ENCODE measurements at places on chromosomes 2 and 18.

DNA sequence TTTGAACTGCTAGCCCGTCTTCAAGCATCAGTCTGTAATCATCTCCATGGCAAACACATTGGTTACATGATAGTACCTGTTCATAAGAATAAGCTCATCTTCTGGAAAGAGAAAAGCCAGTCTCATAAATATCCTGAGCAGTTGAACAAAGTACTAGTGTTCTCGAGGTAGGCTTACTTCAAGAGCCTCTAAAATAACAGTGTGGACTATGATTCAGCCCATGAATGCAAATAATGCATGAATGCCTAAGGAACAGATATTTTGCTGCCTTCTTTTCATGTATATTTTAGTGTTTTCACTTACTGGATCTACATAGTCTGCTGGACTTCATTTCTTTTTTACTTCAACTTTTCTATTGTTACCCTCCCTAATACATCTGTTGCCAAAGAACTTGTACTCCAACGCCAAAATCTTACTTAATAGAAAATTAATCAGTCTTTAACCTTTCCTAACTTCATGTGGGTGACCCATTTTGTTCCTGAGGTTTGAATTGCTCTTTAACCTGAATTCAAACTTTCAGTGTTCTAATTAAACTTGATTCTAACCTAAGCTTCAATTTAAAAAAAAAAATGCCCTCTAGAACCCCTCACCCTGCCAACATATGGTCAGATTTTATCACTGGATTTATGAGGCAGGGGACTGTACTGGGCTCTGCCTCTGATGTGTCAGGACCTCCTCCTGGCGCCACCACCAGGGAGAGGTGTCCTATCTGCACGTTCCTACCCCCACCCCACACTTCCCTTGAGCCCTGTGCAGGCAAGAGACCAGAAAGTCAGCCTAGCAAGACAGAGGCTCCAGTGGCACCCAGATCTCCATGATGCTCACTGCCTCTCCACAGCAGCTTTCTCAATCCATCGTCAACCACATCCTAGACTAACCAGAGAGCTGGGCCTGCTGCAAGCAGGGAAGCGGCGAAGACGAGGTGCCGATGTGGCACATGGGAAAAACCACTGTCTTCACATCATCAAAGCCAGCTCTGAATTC is 264.7 kb upstream of the ID2 start:
- DNase-seq: no peak

DNA sequence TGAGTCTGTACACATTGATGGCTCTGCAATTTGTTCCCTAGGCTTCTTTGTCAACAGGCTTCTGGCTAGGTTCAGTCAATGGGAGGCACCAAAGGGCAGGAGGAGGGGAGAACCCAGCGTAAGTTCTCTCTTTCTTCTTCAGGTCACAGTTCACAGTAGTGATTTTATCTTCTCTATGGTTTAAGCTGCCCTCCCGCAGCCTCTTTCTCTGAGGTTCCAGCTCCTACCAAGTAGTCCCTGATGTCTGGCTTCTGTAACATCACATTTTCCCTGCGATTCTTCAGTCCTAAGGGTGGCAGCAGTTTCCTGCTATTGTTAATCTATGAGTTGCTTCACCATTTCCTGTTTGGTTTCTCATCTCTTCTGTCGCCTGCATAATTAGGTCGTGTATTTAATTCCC is 107.4 kb downstream of the CPO start:
- DNase-seq: no peak

GRCh38 chr2:65293376-65293775 is 65.7 kb downstream of the ACTR2 start:
- DNase-seq: no peak

DNA sequence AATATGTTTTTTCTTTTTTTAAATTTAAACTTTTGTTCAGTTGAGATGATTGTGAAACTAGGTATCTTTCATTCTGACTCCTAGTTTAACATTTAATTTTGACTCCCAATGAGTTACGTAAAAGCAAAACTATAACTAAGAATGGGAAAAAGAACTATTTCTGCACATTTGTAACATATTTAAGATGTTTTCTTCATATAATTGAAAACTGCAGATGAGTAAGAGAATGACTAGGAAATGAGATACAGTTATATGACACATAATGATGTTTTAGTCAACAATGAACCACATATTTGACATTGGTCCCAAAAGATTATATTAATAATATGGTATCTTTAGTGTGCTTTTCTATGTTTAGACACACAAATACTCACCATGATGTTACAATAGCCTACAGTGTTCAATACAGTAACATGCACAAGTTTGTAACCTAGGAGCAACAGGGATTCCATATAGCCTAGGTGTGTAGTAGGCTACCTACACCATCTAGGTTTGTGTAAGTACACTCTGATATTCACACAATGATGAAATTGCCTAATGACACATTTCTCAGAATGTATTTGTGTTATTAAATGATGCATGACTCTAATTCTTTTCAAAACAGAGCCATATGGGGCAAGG is 12.6 kb downstream of the ERMN start:
- no peak for DNase-seq

DNA sequence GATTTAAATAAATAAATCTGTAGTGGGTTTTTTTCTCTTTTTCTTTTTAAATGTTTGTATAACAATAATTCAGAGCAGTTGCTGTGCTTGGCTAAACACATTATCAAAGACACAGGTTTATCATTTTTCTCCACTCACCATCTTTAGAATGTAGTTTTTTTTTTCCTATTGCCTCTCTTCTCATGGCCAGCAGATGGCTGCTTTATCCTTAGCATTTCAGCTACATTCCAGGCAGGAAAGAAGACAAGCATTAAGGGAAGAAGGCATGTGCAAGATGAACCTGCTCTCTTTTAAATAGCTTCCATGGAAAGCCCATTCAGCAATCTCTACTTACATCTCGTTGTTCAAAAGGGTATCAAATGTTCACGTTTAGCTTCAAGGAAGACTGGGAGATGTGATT is 42.6 kb downstream of the ARHGAP15 start:
- no peak for DNase-seq

GRCh38 chr18:2822213-2822921 is 24.4 kb upstream of the EMILIN2 start:
- DNase-seq: no peak

DNA sequence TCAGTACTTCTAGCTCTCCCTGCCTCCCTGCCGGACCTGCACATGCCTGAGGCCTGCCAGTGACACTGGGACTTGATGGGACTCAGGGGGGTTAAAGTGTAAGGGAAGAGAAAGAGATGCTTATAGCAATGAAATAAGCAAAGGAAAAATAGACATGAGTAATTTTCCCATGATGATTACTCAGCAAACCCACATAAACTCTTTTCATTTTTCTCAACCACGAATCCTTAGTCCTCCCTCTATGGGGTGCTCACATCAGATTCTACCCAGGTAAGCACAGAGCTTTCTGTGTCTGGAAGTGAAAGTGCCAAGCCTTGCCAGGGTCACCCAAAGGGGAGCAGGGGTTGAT is 44.8 kb upstream of the ANKRD62 start:
- no peak for DNase-seq

- DNase-seq: no peak
Observed at GRCh38 chr2:101188683-101189405, 37.7 kb upstream of the TBC1D8 start.

DNA sequence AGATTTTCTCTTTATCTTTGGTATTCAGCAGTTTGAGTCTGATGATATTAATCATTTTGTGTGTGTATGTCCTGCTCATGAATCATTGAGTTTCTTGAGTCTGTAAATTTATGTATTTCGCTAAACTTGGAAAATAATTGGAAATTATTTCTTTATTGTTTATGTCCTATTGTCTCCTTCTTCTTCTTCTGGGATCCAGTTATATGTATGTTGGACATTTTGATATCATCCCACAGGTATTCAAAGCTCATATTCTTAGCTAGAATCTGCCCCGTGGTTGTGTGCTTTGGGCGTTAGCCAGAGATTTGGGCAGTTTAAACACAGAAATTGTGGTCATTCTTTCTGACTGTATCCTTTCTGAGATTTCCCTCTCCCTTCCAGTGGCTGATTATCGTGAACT is 243.0 kb upstream of the SPRED2 start:
- DNase-seq: no peak

DNA sequence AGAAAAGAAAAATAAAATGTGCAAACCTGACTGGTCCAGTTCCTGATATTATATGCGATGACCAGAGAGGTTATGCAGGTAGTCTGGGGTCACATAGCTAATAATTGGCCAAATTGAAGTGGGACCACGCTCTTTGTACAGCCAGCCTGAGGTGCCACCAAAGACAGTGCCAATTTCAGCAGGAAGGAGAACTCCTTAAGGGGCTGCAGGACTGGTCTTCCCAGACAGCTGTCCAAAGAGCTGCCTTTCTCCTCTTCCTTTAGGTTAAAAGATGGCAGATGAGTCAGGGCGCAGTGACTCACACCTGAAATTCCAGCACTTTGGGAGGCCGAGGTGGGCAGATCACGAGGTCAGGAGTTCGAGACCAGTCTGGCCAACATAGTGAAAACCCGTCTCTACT is 95.5 kb downstream of the ACKR3 start:
- DNase-seq: no peak

GRCh38 chr2:238873841-238874240 is 26.0 kb downstream of the TWIST2 start:
- DNase-seq: no peak

DNA sequence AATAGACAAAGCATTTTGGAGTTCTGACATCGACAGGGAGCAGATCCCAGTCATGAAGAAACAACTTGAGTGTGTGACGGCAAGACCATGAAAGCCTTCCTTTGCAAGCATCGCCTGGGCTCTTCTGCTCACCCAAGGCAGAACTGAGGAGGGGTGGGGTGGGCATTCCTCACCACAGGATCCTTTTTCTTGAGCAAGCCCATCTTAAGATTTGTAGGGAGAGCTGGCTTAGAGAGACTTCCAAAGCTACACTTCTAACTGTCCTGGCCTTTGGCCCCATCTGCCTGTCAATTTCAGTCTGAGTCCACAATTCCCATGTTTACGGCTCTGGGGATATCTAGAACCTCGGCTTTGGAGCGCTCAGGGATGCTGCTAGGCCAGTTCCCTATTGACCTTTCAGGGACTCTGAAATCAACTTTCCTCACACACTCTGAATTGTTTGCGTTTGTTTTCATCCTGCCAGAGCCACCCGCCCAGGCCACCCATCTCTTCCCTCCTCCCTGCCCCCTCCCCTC is 3.7 kb downstream of the KLHL14 start:
- DNase-seq: no peak

Data from T-helper 1 cell (primary cell).